SHP77 treated with DMSO at 0.1 percent for 48 hours (cell line): ENCODE measurements at places on chromosomes 7 and 10.
A peak's percentile ranks its signal among the peaks of the same experiment; 100 is the strongest.

GRCh38 chr7:140876519-140877248, 48.0 kb downstream of the BRAF start:
- no peak for DNase-seq

DNA sequence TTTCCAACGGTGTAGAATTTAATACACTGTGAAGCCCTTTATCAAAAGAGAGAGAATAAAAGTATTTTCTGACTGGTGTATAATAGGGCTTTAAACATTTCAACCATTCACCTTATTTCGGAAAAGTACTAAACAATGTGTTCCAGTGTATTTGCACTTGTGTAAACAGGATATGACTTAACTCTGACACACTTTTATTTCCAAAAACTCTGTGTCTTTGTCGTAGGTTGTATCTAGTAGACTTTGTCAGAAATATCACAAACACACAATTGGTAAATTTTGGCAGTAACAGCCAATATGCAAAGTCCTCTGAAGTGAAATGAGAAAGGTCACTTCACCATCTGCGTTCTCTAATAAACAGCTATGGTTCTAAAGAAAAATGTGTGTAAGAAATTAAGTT, 10.3 kb upstream of the TSPAN13 start:
- DNase-seq = no peak

DNA sequence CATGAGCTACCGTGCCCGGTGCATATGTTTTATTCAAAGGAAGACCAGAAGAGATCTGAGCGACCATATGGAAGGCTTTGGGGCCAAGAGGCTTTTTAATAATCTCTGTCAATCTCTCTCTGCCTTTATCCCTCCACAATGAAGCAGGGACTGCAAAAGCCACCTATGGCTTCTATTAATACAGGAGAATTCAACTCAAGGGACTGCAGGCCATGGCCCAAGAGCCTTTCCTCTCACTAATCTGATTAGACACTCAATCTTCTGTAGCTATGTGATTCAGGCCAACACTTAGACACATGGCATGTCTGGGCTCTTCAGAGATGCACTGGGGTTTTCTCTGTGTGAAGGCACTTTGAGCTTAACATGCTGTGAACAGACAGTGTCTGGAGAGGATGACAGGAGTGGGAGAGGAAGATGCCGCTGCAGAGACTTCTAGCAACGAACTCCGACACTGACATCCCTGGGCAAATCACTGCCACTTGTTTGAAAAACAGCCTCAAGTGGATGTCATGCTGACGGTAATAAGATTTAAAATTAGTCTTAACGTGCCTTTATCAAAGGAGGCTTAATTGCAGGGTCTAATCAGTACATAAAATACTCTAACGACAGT, 114.4 kb upstream of the AOAH start:
- no peak for DNase-seq

- no peak for DNase-seq
These were observed 185.5 kb downstream of the MLLT10 start for GRCh38 chr10:21719502-21719901.

DNA sequence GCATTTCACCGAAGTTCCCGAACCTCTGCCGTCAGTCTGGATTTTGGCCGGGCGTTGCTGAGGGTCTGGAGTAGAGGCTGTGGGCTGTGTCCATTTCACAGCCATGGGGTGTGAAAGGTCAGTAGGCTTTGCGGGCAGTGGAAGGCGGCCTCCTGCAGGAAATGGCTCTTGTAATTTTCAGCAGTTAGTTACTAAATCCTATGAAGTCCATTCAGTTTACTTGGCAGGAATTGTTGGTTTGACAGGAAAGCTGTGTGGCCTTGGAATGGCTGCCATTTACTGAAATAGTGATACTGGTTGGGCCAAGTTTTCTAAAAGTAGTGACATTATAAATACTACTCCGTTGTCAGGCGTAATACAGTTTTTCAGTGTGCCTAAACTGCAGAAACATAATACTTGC, 303.7 kb downstream of the CCDC3 start:
- DNase-seq = no peak

DNA sequence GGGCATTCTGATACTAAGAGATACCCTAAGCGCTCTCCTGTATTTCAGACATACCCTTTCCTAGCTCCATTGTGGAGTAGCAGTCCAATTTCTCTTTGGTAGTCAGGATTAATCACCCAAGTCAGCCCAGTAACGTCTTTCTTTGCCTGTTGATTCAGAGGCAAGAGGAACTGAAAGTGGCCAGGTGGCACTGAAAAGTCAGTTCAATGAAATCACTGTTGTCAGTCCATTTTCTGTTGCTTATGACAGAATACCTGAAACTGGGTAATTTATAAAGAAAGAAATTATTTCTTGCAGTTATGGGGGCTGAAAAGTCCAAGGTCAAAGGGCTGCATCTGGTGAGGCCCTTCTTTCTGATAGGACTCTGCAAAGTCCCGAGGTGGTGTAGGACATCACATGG, 40.2 kb downstream of the ANKRD61 start:
- no peak for DNase-seq

DNA sequence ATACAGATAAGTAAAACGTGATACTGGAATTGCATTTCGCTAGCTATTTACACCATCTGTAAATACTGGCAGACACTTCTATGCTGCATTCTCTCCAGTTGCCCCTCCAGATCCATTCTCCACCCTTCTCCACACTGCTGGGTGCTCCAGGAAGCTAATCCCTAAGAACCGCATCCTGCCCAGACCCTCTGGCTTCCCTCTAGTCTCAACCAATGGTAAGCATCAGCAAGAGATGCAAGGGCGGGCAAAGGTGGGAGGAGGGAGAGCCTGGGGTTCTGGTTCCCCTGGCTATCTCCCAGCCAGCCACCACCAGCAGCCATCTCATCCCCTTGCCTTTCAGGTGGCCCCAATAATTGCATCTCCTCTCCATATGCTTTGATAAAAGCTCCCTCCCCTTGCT, 84.4 kb downstream of the AMPH start:
- DNase-seq = no peak

GRCh38 chr7:112346381-112347060, 103.7 kb upstream of the IFRD1 start:
- DNase-seq = no peak

GRCh38 chr10:45080331-45080730, 79.6 kb downstream of the ZNF22 start:
- no peak for DNase-seq

- DNase-seq = peak; percentile 30
These were observed 76.8 kb downstream of the TPST1 start for GRCh38 chr7:66281678-66282590.

DNA sequence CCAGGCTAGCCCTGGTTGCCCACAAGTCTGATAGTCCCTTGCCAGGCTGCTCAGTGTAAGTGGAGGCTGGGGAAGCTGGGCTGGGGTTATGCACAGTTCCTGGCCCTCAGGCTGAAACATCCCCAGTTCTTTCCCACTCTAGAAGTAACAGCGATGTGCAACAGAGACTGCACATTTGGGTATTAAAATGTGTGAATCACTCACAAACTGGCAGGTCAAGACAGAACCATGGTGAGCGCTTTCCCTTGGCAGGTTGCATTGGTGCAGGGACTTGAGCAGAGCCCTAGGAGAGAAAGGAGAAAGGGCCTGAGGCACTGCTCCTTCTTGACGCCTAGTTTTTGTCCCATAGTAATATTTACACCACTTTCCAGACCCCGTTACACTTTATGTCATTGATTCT, 56.1 kb upstream of the SLC35B4 start:
- no peak for DNase-seq

DNA sequence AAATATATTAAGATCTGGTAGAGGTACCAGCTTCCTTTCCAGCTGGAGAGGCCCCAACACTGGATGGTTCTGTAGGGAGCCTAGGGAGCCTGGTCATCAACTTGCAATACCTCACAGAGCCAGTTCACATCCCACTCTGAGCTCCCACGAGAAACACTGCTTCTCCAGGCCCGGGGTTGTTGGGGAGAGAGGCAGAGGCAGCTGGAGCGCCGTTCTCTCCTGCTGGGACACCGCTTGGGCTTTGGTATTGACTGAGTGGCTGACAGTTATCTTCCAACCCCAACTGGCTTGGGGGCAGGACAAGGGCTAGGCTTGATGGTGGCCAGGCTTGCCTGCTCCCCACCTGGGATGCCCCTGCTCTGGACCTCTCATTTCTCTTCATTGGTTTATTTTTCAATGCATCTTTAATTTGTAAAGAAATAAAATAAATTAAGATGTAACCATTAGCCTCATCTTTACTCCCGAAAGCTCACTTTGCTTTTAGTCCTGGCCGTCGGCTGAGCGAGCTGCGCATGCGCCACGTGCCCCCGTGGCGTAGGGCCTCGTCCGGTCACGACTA, 10.0 kb upstream of the CHCHD1 start:
- no peak for DNase-seq

- no peak for DNase-seq
These were observed 712.0 kb downstream of the INHBA start for GRCh38 chr7:40990841-40991240.

DNA sequence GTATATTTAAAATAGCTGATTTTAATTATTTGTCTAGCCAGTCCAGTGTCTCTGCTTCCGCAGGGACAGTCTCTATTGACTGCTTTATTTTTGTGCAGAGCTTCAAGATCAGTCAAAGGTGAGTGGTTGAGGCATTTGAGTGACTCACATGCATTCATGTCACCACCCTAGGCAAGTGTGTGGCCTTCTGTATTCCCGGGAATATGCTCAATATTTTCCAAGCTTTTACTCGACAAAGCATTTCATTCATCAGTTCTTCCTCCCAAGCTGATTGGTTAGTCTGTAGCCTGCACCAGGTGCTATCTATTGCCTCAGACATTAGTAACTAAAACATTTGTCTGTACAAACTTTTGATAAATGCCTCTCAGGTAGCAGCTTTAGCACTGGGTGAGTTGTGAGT, 471.5 kb upstream of the NRG3 start:
- DNase-seq = no peak

- no peak for DNase-seq
These were observed 121.5 kb downstream of the POLR1F start for GRCh38 chr7:19587291-19587690.

DNA sequence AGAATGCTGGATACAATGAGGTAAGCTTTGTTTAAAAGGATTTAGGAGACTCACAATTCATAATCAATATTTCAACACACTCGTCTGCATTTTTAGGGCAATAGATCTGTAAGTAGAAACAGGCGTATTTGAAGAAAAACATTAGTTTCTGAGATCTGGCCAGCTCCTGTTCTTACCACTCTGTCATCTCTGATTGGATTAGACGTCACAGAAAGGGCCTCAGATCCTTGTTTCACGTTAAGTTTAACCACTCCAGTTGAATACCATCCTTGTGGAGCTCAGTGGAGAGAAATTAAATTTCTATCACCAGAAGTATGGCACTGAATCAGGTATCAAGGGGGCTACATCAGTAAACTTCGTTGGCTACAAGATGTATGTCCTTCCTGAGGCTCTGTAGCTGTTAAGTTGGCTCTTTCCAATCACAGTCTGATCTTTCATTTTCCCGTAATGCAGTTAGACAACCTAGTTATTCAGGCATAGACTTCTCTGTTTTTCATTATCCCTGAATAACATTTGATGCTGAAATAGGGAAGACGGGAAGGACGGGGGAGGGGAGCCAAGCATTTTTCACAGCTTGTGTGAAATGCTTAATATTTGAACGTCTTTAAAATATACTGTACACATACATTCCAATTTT, 659.2 kb upstream of the GALNT17 start:
- no peak for DNase-seq

DNA sequence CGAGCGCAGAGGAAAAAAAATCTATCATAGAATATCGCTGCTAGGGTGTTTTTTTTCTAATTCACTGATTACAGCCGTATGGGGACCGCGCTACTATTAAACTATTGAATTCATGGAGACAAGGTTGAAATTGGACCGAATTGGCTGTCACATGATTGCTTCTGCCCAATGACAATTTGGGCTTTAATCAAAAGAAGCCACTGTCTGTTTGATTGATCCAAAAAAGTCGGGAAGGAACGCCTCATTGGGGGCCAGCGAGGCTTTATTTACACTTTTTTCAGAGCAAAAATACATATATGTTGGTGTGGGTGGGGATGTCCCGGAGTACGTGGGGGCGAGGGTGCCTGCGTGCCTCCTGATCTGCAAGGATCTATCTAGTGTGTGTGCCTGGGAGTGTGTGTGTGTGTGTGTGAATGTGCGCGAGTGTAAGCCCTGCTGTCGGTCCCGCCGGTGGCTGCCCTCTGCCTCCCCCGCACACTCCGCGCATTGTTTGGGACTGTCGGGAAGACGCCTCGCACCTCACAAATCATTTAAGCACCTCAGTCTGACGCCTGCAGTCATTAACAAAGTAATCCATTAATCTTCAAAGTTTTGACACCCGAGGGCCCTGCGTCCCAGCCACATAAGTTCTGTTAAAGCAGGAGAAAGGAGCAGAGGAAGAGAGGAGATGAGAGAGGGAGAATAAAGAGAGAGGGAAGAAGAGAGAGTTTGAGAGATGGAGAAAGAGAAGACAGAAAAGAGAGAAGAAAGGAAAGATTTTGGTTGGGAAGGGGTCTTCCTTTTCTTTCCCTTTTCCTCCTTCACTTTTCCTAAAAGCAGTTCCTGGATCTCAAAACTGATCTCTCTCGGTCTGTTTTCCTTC, at the start of gene HOXA2:
Gene HOXA2 (minus strand): TSS at position 103 of the 862 bp plus-strand sequence. CDS start 183 bp downstream, outside the sequence.
- DNase-seq = no peak

DNA sequence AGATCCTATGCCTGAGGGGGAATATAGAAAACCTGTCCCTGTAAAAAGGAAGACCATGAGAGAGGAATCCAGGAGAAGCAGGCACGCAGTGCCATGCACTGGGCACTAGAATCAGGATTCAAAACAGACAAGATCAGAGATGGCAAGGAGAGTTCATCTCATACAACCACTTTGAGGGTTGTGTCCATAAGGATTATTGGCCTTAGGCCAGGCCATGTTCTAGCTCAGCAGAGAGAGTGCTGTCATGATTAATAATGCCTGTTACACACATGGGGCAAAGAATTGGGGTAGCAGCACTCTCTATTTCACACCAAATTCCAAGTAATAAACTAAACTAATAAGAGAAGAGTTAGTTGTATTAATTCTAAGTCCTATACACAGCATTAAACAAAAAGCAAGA, 29.1 kb downstream of the EZH2 start:
- no peak for DNase-seq

GRCh38 chr7:133398506-133398905, 145.6 kb downstream of the EXOC4 start:
- DNase-seq = no peak

DNA sequence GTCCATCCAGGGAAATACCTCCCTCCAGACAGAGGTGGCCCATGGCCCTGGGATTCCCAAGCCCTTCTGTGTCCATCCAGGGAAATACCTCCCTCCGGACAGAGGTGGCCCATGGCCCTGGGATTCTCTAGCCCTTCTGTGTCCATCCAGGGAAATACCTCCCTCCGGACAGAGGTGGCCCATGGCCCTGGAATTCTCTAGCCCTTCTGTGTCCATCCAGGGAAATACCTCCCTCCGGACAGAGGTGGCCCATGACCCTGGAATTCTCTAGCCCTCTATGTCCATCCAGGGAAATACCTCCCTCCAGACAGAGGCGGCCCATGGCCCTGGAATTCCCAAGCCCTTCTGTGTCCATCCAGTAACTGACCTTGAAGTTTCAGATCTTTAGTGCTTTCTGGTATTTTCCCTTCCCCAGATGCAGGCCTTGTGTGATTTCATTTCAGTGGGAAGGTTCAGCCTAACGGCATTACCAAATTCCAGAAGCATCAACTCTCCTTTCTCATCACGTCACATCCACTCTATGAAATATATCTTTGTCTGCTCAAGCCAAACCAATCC, 28.8 kb upstream of the DIP2C start:
- DNase-seq = no peak

- peak; percentile 10 for DNase-seq
These were observed 41.4 kb upstream of the PNLIPRP3 start for GRCh38 chr10:116385994-116386809.

GRCh38 chr7:132424821-132425724, 151.2 kb downstream of the PLXNA4 start:
- DNase-seq = no peak

GRCh38 chr7:28155964-28156363, 24.6 kb downstream of the JAZF1 start:
- DNase-seq = no peak

- DNase-seq = no peak
These were observed 37.6 kb downstream of the EEPD1 start for GRCh38 chr7:36190447-36191291.
